ENCODE measurements at places on chromosomes 3 and 15.

DNA sequence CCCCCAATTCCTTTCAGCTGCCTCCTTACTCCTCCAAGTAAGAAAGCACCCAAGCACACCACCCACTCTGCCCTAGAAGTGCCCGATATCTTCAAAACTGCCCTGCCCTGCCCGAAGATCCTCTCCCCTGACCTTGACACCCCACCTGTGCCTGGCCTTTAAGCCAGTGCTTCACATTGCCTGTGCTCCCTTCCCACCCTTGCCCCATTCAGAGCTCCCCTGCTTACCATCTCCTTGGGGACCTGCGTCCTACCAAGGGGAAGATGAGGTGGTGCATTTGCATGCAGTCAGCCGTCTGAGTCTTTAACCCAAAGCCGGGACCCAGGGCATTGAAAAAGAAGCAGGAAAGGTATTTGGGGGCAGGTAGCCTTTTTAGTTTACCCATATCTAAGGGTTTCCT is 73.5 kb upstream of the SLCO3A1 start:
- DNase-seq = no peak

- DNase-seq = no peak
Observed at GRCh38 chr3:71127052-71127831, 456.3 kb downstream of the FOXP1 start.

GRCh38 chr3:31919528-31919927 is 61.5 kb downstream of the OSBPL10 start:
- no peak for DNase-seq

- no peak for DNase-seq
Observed at GRCh38 chr15:71781179-71781964, 29.0 kb upstream of the NR2E3 start.

DNA sequence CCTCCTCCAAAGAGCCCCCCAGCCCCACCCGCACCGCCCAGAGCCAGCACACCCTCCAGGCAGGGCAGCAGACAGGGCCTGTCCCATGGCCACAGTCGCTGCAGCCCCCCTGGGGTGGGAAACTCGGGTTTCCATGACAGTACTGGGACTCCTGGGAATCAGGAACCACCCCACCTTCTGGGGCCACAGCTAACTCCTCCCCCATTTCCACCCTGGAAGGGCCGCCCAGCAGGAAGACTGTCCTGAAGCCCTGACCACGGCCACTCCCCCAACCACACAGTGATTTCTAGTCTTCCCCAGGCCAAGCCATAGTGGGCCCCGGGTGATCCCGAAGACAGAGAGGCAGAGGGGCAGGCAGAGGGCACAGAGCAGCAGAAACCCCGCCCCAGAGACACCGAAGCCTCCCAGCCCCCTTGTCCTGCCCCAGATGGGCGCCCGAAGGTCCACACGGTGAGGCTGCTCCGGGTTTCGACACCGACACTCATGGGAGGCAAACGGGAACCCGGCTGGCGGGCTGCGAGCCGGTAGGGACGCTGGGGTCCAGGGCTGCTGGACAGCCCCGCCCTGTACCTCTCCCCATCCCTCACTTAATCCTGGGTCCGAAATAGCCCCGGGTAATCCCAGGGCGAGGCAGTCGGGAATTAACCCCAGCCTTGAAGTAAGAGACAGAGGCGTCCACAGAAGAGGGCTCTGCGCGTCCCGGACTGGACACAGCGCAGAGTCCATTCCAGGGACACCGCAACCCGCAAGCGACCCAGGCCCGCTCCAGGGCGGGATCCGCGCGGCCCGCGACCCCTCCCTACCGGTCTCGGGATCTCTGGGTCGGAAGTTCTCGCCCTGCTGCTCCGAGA is 138.4 kb downstream of the NUP210 start:
- DNase-seq = no peak

GRCh38 chr15:90013503-90013937 is 12.4 kb downstream of the ZNF710 start:
- DNase-seq = no peak

- no peak for DNase-seq
Observed at GRCh38 chr15:60394689-60395097, 3.1 kb downstream of the ANXA2 start.

- no peak for DNase-seq
Observed at GRCh38 chr15:29854413-29854812, 32.1 kb upstream of the TJP1 start.

DNA sequence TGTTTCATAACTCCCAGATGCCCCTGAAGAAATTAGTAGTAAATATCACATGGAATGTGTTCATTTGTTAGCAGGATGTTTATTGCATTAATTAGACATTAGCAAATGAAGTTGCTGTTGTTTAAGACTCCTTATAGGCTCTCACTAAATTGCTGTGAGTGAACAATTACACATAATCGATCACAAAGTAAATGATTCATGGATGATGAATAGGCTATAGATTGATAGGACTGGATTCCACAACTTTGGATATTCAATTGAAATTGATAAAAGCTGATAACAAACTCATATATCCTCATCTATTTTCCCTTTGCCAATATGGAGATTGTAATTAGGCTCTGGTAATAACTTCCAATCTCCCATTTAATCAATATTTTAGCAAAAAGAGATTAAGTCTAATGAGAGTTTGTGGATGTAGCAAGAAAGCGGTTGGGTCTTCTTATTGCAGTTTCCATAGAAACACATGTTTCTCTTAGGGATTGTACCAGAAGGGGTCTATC is 555.5 kb downstream of the ROBO2 start:
- DNase-seq = no peak

DNA sequence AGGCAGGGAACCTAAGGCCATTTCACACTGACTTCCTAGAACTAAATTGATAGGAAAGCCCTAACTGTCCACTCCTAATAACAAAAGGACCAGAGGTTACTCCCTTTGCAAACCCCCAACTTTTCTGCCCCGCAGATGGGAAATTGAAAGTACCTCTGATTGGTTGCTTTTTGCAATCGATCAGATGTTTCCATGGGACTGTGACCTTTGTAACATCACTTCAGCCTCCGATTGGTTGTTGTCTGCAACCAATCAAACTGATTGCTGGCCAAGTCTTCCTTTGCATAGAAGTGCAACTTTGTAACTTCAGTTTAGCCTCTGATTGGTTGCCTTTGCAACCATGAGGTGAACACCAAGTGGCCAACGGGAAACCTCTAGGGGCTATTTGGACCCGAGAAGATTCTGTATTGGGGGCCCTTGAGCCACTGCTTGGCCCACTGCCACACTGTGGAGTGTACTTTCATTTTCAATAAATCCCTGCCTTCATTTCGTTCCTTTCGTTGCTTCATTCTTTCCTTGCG is 11.3 kb upstream of the KNL1 start:
- DNase-seq = no peak

DNA sequence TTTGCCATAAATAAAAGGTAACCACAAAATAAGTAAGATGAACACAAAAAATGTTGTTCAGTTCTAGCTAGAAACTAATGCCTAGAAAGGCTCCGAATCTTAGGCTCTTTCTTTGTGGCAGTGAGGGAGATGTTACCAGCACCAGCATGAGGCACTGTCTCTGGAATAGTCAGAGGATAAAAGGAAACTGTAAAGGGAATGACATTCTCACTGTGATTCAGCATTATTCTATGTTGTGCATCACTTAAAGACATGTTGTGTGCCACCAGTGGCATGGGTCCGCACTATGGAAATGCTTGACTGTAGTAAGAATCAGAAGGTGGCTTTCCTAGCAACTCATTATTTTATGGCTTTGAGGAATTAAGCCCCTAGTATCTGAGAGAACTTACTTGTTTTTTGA is 70.8 kb downstream of the SEC22A start:
- DNase-seq = no peak

- no peak for DNase-seq
Observed at GRCh38 chr3:58577269-58577821, at the start of gene FAM107A. Gene FAM107A (minus strand): TSS chr3:58577391. CDS start chr3:58569860, 7,531 bp downstream.

- no peak for DNase-seq
Observed at GRCh38 chr15:81502439-81502838, 128.4 kb upstream of the TMC3 start.

DNA sequence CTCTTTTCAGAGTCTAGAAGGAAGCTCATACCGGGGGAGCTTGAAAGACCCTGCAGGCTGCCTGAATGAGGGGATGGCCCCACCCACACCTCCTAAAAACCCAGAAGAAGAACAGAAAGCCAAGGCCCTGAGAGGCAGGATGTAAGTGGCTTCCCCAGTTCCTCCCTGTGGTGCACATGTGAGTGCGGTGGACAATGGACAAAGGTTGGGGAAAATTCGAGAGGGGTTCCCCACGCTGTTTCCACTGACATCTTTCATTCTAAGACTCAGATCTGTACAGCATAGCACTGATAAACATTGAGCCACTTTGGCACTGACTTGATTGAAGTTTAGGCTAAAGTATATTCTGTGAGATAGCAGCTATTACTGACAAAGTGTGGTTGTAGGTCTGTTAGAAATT is 79.5 kb upstream of the UMPS start:
- DNase-seq = no peak

GRCh38 chr15:25374143-25374542 is 64.7 kb downstream of the UBE3A start:
- DNase-seq = no peak

- DNase-seq = no peak
Observed at GRCh38 chr3:132504375-132504933, 87.2 kb downstream of the DNAJC13 start.

DNA sequence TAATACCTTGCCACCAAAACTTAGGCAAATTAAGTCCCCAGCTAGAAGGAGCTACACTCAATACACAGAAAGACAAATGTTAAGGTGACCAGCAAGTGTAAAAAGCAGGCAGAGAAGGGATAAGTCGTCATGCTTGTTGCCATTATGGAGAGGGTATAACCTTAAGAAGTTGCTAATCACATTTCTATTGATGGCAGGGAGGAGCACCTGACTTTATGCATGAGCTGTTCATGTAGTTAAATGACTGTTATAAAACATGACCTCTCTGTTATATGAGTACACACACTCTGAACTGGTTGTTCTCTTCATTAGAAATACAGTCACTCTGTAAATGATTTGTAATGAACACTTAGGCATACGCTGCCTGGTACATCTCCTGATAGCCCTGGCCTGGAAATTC is 6.6 kb upstream of the CCNL1 start:
- no peak for DNase-seq

- no peak for DNase-seq
Observed at GRCh38 chr15:70348581-70349344, 251.0 kb upstream of the TLE3 start.

DNA sequence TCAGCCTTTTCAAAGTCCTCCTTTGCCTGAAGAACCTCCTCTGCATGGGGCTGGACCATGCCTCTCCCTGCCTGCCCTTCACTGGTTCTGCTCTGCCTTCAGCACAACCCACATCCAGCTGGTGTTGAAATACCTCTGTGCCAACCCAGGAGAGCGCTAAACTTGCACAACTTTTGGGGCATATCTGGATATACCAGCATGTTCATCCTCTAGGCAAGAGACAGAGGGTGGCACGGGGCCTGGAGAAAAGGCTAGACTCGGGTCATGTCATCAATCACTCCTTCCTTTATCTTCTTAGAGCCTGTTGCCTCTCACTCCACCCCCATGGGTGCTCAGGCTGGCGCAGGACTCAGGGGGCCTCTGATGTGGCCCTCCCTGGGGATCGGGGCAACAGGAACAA is 4.8 kb downstream of the SEMA4B start:
- no peak for DNase-seq

DNA sequence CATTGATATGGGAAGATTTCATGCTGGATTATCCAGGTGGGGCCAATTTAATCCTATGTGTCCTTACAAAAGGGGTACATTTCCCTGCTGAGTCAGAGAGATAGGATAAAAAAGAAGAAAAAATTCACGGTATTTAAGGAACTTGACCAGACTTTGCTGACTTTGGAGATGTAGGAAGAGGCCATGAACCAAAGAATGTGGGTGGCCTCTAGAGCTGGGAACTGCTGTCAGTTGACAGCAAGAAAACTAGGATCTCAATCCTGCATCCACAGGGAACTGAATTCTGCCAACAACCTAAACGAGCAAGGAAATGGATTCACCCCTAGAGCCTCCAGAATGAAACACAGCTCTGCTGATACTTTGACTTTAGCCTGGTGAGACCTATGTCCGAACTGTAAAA is 148.1 kb upstream of the SLC24A5 start:
- no peak for DNase-seq

GRCh38 chr3:184631472-184631861 is 69.9 kb downstream of the EPHB3 start:
- no peak for DNase-seq

- no peak for DNase-seq
Observed at GRCh38 chr15:26882112-26882511, 15.2 kb downstream of the GABRA5 start.

- DNase-seq = no peak
Observed at GRCh38 chr15:52054381-52054780, 35.4 kb downstream of the MAPK6 start.

DNA sequence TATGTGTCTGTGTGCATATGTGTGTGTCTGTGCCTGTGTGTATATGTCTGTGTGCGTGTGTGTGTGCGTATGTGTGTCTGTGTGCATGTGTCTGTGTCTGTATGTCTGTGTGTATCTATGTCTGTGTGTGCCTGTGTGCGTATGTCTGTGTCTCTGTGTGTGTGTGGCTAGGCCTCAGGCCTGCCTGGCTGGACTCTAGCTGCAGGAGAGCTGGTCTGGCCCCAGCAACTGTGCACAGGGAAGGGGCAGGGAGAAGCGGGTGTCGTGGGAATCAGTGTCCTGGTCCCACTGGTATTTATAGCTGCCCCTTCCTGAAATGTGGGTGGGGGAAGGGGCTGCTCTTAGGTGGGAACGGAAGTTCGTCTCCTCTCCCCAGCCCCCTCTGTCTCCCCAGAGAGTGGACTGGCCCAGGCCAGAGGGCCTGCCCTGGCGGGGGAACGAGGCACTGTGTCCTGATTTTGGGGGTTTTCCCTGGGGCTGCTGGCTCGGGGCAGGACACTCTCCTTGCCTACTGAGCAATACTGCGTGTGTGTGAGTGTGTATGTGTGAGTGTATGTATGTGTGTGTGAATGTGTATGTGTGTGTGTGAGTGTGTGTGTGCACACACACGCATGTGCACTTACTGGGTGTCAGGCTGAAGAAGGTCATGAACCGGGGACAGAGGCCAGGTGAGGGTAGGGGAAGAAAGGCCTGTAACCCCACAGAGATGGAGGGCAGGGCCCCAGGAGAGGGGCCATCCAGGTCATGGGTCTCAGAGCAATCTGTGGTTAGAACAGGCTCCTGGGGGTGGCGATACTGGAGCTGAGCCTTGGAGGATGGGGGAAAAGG is 6.6 kb downstream of the CSPG4 start:
- no peak for DNase-seq

- DNase-seq = no peak
Observed at GRCh38 chr3:193822492-193823212, 229.6 kb downstream of the OPA1 start.

GRCh38 chr15:61731099-61731498 is 329.1 kb downstream of the VPS13C start:
- DNase-seq = no peak

DNA sequence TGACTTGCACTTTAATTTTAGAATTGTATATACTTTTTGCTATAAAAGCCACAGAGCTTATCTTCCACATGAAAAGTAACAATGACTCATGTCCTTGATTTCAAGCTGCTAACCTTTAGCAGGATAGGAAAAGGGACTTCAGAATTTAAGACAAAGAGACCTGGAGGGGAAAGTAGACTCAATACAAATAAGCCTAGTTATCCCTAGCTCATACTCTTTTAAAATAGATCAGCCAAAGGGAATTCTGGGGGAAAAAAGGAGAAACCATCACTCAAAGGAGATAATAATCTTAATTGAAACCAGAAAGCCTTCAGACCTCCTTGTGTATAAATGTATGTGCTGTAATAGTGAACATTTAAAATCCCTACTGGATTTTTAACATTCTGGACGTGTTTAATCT is 930.3 kb downstream of the NTRK3 start:
- no peak for DNase-seq

- DNase-seq = no peak
Observed at GRCh38 chr15:75192307-75192706, 9.4 kb upstream of the C15orf39 start.

- DNase-seq = no peak
Observed at GRCh38 chr3:179710079-179710478, 57.2 kb downstream of the USP13 start.
